ENCODE measurements at places on chromosomes 11 and 22. TPM values are rescaled to one million over a fixed set of nuclear protein-coding genes. Genes with fewer than 3 reads are reported as not detected.

OR51B5 gene
- total RNA-seq = 0.99 TPM

RAG2 gene
- 0.49 TPM for total RNA-seq

PKDREJ gene
- 0.05 TPM for total RNA-seq

FAM181B gene
- total RNA-seq = 1.8 TPM

BSX gene
- not detected for total RNA-seq

DDI1 gene
- total RNA-seq = not detected

NRXN2 gene
- total RNA-seq = 83.9 TPM

TSGA10IP gene
- total RNA-seq = not detected

SLC7A4 gene
- total RNA-seq = 0.27 TPM

DYNC2H1 gene
- total RNA-seq = 69.3 TPM

POTEH gene
- total RNA-seq = not detected

ST14 gene
- total RNA-seq = 3.8 TPM

CRYBB3 gene
- 325 TPM for total RNA-seq

HTR3A gene
- total RNA-seq = 0.16 TPM

ARHGAP32 gene
- 56.8 TPM for total RNA-seq

SLC22A6 gene
- 0.88 TPM for total RNA-seq

Measured in camera-type eye (tissue), 1 donor.